HEK293T (cell line): ENCODE measurements at places on chromosomes 3 and 15.
A peak's percentile ranks its signal among the peaks of the same experiment; 100 is the strongest.

DNA sequence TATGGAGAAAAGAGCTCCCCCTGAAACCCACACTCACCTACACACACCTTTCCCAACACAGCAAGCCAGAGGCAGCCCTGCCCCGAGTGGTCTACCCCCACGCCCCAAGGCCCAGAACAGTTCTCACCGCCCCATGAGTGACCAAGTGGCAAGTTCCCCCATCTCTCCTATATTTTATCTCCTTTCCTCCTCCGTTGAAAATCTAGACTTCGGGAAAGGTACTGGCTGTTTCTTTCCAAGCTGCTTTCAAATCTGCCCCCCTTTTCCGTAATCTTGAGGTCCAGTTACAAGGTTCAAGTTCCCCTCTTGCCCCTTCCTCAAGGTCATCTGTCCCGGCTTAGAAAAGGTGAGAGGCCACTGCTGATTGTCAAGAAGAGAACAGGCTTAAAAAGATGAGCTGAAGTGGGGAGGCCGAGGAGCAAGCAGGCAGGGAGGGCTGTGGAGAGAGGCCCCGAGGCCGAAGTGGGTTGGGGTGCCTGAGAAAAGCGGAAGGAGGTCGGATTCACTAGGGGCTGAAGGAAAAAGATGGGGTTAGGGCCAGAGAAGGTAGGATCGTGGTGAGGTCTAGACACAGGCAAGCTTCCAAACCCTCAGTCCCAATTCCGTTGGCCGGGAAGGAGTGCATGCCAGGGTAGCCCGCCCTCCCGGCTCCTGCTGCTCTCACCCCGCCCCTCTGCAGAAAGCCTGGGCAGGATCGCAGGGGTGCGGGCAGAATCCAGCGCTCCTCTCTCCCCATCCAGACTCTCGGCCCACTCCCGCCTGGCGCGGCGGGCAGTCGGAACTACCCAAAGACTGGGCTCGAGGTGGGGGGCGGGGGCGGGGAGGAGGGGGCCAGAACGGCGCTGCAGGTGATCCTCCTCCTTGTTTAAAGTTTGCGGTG, 1.7 kb downstream of the SEMA5B start:
- DNase-seq, result no peak

GRCh38 chr3:15512166-15512565, 9.3 kb downstream of the COLQ start:
- DNase-seq, result no peak

- no peak for DNase-seq
Observed at GRCh38 chr15:55247311-55247710, 42.3 kb downstream of the RAB27A start.

DNA sequence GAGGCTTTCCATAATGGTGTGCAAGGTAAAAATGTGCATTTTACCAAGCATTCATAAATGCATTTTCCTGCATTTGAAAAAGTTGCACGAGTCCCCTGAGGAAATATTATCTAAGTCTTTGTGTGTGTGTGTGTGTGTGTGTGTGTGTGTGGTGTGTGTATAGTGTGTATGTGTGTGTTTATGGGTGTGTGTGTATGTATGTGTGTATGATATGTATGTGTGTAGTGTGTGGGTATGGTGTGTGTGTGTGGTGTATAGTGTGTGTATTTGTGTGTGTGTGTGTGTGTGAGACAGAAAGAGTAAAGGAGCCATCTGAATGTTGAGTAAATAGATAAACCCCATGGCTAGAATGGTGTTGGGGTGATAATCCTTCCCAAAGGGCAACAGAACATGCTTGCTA, 229.6 kb upstream of the TBC1D5 start:
- no peak for DNase-seq

DNA sequence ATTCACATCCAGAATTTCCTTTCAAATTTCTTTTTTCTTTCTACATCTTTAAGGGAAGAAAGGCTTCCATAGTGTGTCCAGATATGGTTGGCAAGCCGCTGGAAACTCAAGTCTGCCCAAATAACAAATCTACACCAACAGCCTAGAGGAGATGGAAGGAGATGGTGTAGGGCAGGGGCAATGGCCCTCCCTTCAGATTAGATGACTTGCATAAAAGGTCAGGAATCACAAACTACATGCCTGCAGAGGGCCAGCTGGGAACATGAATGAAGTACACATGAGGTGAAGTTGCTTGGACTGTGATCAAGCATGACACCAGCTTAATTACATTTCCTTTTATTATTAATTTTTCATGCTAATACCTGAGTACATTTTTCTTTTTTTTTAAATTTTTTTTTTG, 10.2 kb downstream of the SLC27A2 start:
- no peak for DNase-seq

DNA sequence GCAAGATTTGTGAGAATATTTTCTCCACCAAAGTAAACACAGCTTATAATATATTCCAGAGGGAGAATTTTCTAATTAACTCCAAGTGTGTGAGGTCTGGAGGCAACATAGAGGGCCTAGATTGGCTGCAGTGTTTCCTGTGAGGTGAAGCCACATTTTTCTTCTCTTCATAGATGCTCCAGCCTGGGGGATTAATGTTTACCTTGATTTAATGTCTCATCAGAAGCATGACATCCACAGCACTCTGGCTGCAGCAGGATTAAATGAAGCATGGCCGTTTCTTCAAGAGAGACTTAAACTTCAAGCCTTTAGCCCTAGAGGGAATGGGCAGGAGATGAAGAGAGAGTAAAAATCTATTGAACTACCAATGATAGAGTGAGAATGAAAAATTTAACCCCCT, 137.9 kb upstream of the ZBTB20 start:
- no peak for DNase-seq

GRCh38 chr3:149886957-149887356, 73.9 kb downstream of the RNF13 start:
- peak; percentile 10 for DNase-seq

DNA sequence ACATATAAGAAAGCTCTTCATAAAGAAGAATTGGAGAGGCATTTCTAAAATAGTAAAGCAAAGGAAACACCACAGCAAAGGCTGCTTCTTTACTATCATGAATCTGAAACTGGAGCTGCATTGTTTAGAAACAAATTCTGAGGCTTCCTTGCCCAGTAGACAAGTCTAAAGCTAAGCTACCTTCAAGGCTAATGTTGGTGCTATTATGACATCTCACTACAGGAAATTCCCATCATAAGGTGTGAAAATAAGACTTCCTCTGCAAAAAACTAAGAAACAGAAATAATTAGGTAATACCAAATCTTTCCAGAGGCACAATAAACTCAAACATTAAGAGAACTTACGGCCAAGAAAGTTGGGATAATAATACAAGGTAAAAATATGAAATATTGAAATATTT, 89.9 kb upstream of the P3H2 start:
- no peak for DNase-seq
